Umbilical cord (tissue), 2 donors: ENCODE measurements at places on chromosomes 13 and 19. TPM values are rescaled to one million over a fixed set of nuclear protein-coding genes. Genes with fewer than 3 reads are reported as not detected.

Gene PROZ
- total RNA-seq, result 3.1 TPM

DNA sequence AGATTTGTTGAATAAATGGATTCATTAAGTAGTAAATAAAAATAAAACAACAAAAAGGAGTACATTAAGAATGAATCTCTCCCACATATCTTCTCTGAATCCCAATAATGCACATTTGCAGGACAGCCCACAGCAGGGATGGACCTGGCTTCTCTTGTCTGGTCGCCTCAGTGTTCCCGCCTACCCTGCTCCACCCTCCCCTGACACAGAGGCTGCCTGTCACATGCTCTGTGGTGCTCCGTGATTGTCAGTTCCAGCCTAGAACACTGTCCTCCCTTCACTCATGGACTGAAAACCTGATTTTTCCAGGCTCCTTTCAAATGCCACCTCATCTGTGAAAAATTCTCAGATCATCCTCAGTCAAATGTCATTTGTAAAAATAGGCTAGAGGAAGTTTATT, 94.5 kb upstream of the GPR12 start:
- DNase-seq, result no peak

GRCh38 chr13:86579662-86580061, 780.4 kb upstream of the SLITRK6 start:
- DNase-seq, result peak; percentile 55

GRCh38 chr13:46086985-46087384, 17.8 kb downstream of the CPB2 start:
- DNase-seq, result no peak

GRCh38 chr13:106515635-106516254, 19.7 kb downstream of the EFNB2 start:
- no peak for DNase-seq
